BJ (cell line): ENCODE measurements at places on chromosomes 6 and 20.

DNA sequence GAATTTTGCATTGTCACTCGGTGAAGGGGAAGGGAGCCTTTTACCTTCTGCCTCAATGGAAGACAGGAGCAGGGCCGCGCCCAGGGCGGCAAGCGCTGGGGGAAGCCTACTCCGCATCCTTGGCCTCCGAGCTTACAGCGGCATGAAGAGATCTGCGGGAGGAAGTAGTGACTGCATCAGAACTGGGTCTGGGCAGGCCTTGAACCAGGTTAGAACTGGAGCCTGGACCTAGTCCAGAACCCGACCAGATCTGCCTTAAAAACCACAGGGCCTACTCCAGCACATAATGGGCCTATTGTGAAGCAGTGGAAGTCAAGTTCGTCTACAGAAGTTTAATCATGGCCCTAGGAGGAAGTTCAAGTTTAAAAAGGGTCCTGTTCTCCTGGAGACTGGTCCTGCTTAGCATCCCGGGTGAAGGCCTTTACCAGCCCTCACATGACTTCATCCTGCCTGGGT lies 3.1 kb downstream of the COL12A1 start:
- DNase-seq, result no peak

GRCh38 chr6:140441256-140441655 lies 1066.8 kb upstream of the CITED2 start:
- DNase-seq, result no peak

GRCh38 chr6:108877046-108877751 lies 29.0 kb downstream of the ARMC2 start:
- DNase-seq, result peak; percentile 72

GRCh38 chr6:148329596-148330381 lies 12.8 kb upstream of the SASH1 start:
- DNase-seq, result peak; percentile 94

- DNase-seq, result no peak
These were observed 44.7 kb downstream of the VAPB start for GRCh38 chr20:58433759-58434158.

GRCh38 chr20:13665709-13666395 lies 27.1 kb upstream of the TASP1 start:
- DNase-seq, result no peak

DNA sequence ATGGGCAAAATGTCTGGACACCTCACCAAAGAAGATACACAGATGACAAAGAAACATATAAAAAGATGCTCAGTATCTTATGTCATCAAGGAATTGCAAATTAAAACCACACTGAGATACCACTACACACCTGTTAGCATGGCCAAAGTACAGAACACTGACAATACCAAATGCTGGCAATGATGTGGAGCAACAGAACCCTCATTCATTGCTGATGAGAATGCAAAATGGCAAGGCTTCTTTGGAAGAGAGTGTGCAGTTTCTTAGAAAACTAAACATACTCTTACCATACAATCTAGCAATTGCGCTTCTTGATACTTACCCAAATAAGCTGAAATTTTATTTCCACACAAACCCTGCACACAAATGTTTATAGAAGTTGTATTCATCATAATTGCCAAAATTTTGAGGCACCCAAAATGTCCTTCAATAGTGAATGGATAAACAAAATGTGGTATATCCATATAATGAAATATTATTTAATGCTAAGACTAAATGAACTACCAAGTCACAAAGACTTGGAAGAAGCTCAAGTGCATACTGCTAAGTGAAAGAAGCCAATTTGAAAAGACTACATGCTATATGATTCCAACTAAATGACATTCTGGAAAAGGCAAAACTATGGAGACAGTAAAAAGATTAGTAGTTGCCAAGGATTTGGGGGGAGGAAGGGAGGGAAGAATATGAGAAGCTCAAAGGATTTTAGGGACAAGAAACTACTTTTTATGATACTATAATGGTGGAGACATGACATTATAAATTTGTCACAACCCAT lies 50.7 kb downstream of the TNFAIP3 start:
- no peak for DNase-seq

- no peak for DNase-seq
These were observed 44.7 kb downstream of the MBOAT1 start for GRCh38 chr6:20167601-20168000.

- DNase-seq, result no peak
These were observed 16.3 kb upstream of the ZDHHC14 start for GRCh38 chr6:157364705-157365104.

DNA sequence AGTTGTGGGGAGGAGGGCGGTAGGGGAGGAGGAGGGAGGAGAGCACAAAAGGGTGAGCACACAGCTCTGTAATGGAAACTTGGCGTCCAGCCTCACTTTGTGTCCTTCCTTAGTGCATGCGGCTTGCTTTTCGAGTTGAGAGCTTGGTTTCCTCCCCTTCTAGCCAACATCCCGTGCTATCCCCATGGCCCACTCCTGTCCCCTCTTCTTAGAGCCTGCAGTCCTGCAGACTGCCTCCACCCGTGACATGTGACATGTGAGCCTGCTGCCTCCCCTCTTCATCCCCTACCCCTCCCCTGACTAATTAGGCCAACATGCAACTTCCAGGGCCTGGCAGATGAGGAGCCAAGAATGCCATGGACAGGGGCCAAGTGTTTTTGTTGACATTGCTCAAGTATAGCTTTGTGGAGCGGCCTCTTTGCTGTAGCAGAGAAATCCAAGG lies 63.2 kb downstream of the SLC24A3 start:
- no peak for DNase-seq

DNA sequence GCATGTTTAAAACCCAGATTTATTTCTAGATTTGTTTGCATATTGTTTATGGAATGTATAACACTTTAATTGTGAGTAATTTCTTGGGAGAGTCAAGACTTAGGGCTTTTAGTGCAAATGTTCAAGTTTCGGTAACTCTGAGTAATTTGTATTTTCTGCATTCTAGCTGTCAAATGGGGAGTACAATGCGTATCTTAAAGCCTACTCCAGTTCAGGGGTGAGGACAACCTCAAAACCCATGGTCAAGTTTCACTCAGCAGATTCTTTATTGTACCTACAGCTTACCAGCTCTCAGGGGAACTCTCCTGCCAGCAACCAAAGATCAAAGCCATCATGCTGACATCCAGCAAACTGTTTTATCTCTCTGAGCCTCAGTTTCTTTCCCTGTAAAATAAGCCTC lies 458.6 kb upstream of the JARID2 start:
- DNase-seq, result no peak

GRCh38 chr6:47420394-47421371 lies 56.9 kb upstream of the CD2AP start:
- DNase-seq, result no peak
